ENCODE measurements at places on chromosomes 2 and 18.

GRCh38 chr2:236997069-236997715 is 88.5 kb upstream of the COPS8 start:
- no peak for DNase-seq

GRCh38 chr2:186595219-186595618 is 5.4 kb downstream of the ITGAV start:
- no peak for DNase-seq

- peak; percentile 17 for DNase-seq
Measured at GRCh38 chr2:213069531-213069930, 81.9 kb downstream of the IKZF2 start.

DNA sequence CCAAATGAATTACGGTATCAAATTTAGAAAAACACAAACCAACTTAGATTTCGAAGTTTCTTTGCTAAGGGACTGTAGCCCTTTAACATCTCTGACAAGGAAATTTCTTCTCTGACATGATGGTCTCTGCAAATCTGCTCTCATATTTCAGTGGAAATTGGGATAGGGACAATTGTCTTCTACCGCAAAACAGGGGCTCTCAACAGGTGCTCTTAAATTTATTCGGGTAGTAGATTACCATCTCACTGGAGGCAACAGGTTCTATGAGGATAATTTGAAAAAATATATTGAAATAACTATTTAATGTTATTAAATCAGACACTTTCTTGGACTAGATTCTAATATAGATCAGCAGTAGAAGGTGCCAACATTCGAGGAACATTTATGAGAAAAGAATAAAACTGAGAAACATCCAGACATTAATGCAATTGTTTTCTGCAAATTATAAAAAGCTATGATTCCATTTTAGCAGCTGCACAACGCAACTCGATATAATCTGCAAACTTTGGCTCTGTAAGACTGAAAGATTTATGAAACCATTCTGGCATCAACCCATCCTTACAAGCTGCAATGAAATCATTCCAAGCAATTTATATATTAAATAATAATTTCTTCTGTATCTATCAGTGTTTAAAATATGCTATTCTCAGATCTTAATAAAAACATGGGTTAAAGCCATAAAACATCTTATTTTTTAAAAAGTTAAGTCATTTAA is 10.0 kb upstream of the BCL2 start:
- no peak for DNase-seq

DNA sequence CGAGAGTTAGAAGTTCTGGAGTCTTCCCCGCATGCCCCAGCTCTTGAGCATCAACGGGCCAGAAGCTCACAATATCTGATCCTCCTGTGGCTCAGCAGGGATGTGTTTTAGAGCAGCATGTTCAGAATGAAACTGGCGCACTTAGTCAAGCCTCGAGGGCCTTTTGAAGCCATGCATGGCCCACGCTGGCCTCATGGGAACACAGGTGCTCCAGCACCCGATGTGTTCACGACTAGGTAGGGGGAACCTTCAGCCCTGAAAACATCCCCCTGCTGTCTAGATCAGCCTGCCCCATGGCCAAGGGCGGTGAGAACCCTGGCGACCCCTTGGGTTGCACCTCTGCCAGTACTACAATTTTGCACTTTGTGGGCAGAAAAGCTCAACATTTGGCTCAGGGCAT is 32.8 kb downstream of the MSH6 start:
- DNase-seq, result no peak

GRCh38 chr2:98803405-98804264 is 72.7 kb upstream of the MGAT4A start:
- no peak for DNase-seq

- no peak for DNase-seq
Measured at GRCh38 chr2:127084611-127085316, 22.2 kb downstream of the BIN1 start.

GRCh38 chr2:229044581-229044980 is 226.5 kb downstream of the PID1 start:
- DNase-seq, result peak; percentile 25

GRCh38 chr2:64914735-64915509 is 74.3 kb upstream of the SLC1A4 start:
- DNase-seq, result peak; percentile 48

GRCh38 chr18:62617793-62618591 is 95.2 kb downstream of the ZCCHC2 start:
- no peak for DNase-seq

- no peak for DNase-seq
Measured at GRCh38 chr2:64651590-64651989, 2.1 kb downstream of the SERTAD2 start.

- no peak for DNase-seq
Measured at GRCh38 chr2:174492963-174493431, 6.2 kb upstream of the GPR155 start.

- no peak for DNase-seq
Measured at GRCh38 chr2:104158191-104158590, 695.7 kb upstream of the POU3F3 start.

GRCh38 chr2:63789338-63790020 is 52.2 kb upstream of the UGP2 start:
- DNase-seq, result peak; percentile 63

DNA sequence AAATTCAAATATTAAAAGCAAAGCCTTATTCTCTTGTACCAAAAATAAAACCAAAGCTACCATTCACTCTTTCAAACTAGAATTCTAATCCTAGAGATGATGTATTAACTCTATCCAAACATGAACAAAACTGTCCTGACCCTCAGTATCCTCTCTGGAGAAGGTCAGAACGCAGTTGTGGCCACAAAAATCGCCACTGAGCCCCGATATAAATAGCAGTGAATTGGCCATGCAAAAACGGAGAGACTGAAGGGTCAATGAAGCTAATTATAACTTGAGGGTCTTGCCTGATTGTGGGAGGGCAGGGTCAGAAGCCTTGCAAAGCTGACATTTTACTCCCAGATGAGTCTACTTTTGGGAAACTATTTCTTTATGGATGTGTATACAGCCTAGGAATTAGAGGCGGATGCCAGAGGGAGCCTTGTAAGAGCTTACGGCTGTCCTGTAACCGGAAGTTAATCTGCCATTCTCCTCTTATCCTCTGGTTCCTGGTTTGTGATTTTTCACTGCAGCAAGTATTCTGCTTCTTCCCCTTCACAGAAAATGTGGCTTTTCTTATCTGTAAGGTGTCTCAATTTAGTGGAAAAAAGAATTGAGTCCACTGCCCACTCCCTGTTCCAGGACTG is 28.1 kb downstream of the CAVIN2 start:
- peak; percentile 33 for DNase-seq

DNA sequence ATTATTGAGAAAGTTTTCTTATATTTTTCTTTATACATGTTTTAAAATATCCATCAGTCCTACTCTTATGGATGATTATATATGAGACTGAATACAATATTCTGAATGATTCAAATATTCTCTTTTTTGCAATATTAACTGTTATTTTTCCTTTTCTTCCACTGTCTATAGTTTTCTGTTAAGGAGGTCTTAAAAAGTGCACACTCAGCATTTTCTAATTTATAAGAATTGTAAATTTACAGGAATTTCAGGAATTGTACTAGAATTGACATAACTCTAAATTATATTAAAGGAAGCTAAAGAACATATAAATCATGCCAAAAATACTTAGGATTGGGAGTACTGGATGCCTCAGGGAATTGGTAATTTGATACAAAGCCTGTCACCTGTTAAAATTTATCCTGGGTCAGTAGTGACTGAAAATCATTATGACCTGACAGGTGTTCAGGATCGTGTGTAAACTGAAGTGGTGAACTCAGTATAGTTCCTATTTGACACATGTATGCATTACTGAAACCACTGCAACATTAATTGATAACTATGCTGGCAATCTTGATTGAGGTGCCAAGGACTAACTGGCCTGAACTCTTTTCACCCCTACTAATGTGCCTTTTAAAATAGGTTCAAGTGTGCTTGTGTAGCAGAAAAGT is 30.4 kb downstream of the MSTN start:
- DNase-seq, result no peak

- DNase-seq, result no peak
Measured at GRCh38 chr18:59520562-59521355, 161.7 kb upstream of the LMAN1 start.

DNA sequence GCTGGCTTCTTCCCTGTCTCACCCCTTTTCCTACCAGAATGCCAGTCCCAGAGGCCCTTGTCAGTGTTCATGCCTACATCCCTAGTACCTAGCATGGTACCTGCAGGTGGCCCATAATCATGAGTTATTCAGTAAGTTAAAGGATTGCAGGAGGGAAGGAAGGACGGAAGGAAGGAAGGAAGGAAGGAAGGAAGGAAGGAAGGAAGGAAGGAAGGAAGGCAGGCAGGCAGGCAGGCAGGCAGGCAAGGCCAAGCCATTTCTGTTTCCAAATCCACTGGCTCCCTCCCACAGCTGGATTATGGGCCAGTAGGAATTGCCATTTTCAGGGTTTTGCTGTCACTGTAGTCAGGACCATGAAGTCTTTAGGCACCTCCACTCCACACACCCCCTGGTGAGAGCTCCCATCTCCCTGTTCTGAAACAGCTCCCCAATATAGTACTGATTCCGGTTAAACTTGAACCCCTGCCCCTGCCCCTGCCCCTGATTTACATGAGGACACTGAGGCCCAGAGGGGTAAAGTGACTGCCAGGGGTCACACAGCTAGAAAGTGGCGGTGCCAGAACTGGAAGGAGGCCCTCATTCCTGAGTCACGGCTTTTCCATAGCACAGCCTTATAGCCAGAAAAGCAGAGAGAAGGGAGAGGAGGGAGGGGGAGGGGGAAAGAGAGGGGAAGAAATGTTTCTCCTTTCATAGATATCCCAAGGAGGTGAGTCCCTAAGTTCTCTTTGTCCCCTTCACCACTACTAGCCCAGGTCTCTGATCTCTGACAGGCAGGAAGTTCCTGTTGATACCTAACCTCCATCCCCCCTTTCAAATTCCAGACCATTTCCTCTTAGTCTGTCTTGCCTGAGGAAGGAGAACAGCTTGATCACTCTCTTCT is 12.2 kb upstream of the TNS1 start:
- DNase-seq, result no peak

- DNase-seq, result peak; percentile 76
Measured at GRCh38 chr2:218284106-218284811, 8.0 kb downstream of the TMBIM1 start.

GRCh38 chr2:121944072-121944831 is 188.8 kb downstream of the TSN start:
- DNase-seq, result peak; percentile 96

- peak; percentile 43 for DNase-seq
Measured at GRCh38 chr2:234269769-234270204, 219.3 kb downstream of the SPP2 start.

DNA sequence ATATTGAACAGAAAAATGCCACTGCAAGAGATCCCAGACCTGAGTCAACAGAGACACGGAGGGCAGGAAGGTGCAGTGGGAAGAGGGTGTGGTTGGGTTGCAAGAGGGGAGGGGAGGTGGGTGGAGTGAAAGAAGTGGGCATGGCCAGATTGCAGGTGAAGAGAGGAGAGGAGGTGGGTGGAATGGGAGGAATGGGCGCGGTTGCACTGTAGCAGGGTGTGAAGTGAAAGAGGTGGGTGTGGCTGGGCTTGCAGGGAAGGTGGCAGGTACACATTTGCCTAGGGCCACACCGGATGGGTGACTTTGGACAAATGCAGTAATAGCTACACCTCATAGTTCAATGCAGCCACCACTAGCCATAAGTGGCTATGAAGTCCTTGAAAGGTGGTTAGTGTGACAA is 71.1 kb downstream of the DOCK10 start:
- no peak for DNase-seq

GRCh38 chr2:240962300-240963064 is 35.9 kb upstream of the SNED1 start:
- no peak for DNase-seq

GRCh38 chr2:129870685-129871241 is 108.7 kb upstream of the RAB6C start:
- no peak for DNase-seq

Measured in AG10803 (cell line).